ENCODE measurements at places on chromosomes 12 and 14.

GRCh38 chr14:69364378-69364777, 33.7 kb downstream of the ERH start:
- no peak for DNase-seq

GRCh38 chr12:85060916-85061315, 24.8 kb downstream of the LRRIQ1 start:
- no peak for DNase-seq

DNA sequence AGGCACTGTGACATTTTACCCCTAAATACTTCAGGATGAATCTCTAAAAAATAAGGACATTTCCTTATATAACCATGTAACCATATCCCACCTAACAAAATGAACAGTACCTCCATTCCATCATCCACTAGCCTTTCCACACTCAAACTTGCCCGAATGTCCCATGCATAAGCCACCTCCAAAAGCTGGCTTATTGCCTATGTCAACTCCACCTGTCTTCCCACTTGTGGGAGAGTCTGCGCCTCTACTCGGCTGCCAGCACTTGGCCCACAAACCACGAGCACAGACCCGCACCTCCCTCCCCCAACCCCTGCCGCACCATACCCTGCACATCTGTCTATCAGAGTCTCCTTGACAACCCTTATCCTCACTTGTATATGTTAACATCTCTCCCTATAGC, 165.8 kb downstream of the CALM1 start:
- no peak for DNase-seq

GRCh38 chr12:31011336-31011735, 62.3 kb upstream of the DDX11 start:
- DNase-seq = no peak

GRCh38 chr12:23335593-23335992, 613.9 kb downstream of the SOX5 start:
- DNase-seq = no peak

- no peak for DNase-seq
These were observed 69.2 kb downstream of the CRACR2A start for GRCh38 chr12:3683670-3684069.

DNA sequence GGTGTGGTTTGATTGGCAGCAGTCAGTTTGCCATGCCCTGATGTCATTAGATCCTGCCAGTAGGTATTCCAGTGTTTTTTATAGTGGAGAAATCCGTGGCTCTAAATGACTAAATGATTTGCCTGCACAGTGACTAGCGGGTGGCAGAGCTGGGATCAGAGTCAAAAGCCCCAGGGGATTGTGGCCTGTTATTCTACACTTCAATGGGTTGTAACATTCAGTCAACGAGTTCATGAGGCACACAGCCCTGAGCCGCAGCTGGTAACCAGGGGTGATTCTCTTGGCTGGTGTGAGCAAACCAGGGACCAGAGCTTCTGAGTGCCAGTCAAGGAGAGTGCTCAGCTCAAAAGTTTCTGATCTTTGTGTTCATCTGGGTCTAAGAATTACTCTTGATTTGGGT, 1.8 kb downstream of the MYH6 start:
- DNase-seq = no peak

GRCh38 chr14:39988939-39989338, 556.7 kb upstream of the FBXO33 start:
- peak; percentile 41 for DNase-seq

Data from NCI-H460 (cell line).